ENCODE measurements at places on chromosomes 7 and 10. TPM values are rescaled to one million over a fixed set of nuclear protein-coding genes. Genes with fewer than 3 reads are reported as not detected.

STAG3 gene
- 1.9 TPM for total RNA-seq

NCF1 gene
- not detected for total RNA-seq

SPDYE5 gene
- total RNA-seq, result 4.8 TPM

PKD2L1 gene
- total RNA-seq, result not detected

LFNG gene
- total RNA-seq, result 11.1 TPM

MINDY4 gene
- 28.4 TPM for total RNA-seq

NANOS1 gene
- total RNA-seq, result 3.1 TPM

DEPP1 gene
- 11.6 TPM for total RNA-seq

CCDC146 gene
- 16.6 TPM for total RNA-seq

ATP6V0A4 gene
- 7.7 TPM for total RNA-seq

ELFN1 gene
- total RNA-seq, result 0.96 TPM

ZNF212 gene
- 1.7 TPM for total RNA-seq
